ENCODE measurements at places on chromosomes 2 and 18. TPM values are rescaled to one million over a fixed set of nuclear protein-coding genes. Genes with fewer than 3 reads are reported as not detected.

The FMNL2 gene
- 32.7 TPM for total RNA-seq

The COL4A3 gene
- total RNA-seq: 0.67 TPM

The IL18R1 gene
- 0.41 TPM for total RNA-seq

The SLC23A3 gene
- not detected for total RNA-seq

The ASAP2 gene
- 5.2 TPM for total RNA-seq

The ABCG5 gene
- not detected for total RNA-seq

The ADRA2B gene
- total RNA-seq: 1.9 TPM

The UPP2 gene
- not detected for total RNA-seq

- no peak for DNase-seq
Measured at GRCh38 chr2:96233880-96234316, 25.3 kb upstream of the STARD7 start.

GRCh38 chr2:126995621-126996377 lies 97.1 kb downstream of the TEX51 start:
- DNase-seq: no peak

GRCh38 chr2:233085839-233086150 lies 25.7 kb downstream of the INPP5D start:
- no peak for DNase-seq

GRCh38 chr18:12301263-12302005 lies 6.6 kb upstream of the TUBB6 start:
- DNase-seq: no peak

DNA sequence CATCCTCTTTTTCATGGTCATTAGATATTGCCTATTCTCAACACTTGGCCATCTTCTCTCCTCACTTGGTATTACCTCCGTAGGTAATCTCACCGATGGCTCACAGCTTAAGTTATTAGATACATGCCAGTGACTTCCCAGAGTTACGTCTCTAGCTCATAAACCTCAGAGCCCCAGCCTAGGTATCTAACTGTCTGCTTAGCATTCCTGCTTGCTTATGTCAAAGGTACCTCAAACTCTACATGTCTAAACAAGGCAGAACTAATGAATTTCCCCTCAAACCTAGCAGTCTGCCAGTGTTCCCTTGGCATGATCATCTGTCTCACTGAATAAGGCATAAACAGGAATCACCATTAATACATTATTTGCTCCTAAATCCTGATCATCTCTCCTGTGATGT lies 27.7 kb upstream of the ZNF638 start:
- DNase-seq: no peak

DNA sequence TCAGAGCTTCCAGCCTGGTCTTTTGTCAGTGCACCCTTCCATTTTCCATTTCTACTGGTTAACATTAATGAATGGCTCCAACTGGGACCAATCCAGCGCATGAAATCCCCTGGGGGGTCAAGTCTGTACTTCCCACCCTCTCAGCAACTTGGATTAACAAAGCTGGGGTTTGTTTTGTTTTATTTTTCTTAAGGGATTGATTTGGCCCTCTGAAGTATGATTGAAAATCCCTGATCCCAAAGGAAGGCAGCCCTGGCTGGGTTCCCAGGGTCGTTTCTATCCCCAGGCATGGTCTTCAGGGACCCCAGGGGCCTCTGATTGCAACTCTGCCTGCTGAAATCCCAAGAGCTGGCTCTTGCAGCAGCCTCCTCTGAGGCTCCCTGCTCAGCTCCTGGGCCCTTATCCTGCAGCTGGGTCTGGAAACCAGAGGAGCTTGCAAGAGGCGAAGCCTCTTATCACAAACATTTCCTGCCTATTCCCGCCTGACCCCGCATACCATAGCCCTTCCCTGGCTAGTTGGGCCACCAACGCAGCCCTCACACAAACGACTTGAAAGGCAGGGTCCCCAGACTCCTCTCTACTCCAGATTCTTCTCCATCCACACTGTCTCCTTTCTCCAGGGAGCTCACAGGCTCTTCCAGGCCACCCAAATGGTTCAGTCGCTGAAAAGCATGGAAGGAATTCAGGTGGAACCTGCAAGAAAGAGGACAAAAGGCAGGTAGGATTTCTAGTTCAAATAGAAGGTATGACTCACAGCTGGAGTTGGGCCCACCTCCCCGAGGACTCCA lies 109.7 kb upstream of the PKDCC start:
- DNase-seq: no peak

GRCh38 chr18:60809937-60810336 lies 437.4 kb upstream of the MC4R start:
- DNase-seq: no peak

- DNase-seq: no peak
Measured at GRCh38 chr18:55249550-55249949, 290.3 kb upstream of the CCDC68 start.

DNA sequence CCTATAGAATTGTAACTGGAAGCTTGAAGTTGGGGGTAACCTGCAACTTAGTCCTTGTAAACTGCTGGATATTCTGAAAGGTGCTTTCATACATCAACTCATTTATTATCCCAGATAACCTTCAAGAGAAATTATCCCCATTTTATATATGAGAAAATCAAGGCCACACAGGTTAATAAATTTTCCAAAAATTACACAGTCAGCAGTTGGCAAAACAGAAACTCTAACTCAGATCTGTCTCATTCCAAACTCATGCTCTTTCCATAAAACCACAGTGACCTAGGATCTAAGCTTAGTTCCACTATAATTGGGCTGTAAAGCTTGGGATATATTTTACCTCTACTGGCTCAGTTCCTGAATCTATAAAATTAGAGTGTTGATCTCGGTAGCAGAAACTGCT lies 167.6 kb upstream of the DDX18 start:
- DNase-seq: no peak

GRCh38 chr2:199457147-199458008 lies at the start of gene SATB2:
Gene SATB2, minus strand, starts transcription at chr2:199457939. Its CDS starts 1,902 bp downstream, at chr2:199456037.
- DNase-seq: peak; percentile 81

DNA sequence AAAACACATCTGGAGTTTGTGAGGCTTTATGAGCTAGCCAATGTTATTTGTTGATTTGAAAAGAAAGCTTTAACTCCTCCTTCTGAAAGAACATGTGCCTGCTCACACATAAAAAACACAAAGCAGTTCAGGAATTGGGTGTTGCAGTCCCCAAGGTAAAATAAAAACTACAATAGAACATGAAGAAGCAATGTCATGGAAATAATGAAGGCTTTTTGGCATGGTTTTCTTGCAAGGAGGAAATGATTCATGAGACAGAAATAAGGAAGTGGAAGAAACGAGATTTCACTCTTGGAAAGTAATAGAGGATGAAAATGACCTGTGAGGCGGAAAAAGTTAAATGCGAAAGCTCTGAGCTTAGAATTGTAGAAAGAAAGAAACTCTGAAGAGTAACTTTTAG lies 81.1 kb downstream of the TRIB2 start:
- no peak for DNase-seq

DNA sequence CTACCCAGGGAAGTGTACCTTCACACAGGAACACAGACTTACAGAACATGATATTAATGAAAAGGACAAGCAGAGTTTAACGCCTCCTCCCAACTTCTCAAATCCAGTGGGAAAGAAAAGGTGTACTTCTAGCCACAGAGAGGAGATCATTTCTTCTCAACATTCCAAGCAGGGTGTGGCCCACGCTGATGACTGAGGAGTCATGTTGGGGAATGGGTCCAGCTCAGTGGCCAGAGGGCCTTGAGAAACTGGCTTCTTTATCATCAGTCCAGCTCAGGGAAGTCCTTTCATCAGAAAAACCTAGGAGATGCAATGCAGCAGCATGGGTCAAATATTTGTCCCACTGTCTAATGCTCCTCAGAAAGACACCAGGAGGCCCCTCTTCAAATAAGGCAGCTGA lies 63.0 kb downstream of the RBM43 start:
- no peak for DNase-seq

GRCh38 chr2:85971366-85971765 lies 82.6 kb upstream of the ST3GAL5 start:
- DNase-seq: no peak

GRCh38 chr2:88560619-88561307 lies 66.5 kb downstream of the EIF2AK3 start:
- no peak for DNase-seq

DNA sequence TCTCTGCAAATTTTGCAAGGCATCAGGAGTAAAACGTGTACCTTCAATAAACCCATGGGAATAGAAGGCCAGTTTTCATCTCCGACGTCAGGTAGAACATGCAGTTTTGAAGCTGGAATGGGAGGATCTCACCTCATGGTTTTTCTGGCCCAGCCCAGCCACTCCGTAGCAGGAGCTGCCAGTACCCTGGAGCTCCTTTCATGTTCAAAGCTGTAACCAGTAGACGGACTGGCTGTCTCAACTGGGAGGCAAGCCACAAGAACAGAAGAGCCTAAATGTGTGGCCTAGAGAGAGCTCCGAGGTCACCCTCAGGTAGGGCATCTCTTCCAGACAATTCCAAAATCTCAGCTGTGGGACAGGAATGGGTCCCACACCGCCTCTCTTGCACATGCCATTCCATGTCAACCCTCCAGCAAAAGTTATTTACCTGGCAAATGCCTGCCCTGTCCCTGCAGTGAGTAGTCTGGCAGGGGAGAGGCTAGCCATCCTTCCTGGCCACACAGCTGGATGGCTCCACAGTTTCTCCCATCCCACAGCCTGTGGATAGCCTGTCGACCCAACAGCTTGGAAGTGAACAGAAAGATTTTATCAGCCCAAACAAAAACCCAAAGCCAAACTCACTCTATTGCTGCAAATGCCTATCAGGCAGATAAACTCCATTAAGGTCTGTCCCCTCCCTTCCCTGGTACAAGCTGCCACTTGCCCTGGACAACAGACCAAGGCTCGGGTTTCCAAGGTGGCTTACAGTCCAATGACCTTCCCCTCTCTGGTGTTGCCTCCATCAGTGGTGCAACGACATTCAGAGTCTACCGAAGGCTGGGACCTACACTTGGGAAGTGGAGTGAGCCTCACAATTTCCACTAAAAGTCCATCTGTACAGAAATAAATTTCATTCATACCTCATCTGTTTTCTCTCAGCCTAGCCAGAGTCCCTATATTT lies 27.8 kb downstream of the CRACDL start:
- no peak for DNase-seq

DNA sequence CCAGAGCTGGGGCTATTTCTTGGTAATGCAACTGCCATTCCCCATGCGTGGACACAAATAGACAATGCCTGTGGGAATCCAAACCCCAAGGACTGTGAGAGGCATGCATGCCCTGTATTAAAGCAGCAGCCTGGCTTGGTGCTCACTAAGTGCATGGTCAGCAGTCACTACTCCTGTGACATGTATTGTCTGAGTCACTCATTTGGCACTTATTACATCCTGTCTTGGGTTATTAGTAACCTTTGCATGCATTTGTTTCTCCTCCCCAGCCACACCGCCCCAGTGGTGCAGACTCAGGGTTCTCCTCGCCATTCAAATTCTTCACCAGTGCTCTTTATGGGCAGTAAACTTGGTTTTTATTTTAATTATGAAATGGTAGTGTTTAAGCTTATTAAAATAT lies 30.2 kb downstream of the PRKCE start:
- no peak for DNase-seq

GRCh38 chr18:623761-624620 lies 27.2 kb downstream of the CLUL1 start:
- peak; percentile 59 for DNase-seq

GRCh38 chr2:5946225-5947115 lies 254.3 kb downstream of the SOX11 start:
- peak; percentile 51 for DNase-seq

DNA sequence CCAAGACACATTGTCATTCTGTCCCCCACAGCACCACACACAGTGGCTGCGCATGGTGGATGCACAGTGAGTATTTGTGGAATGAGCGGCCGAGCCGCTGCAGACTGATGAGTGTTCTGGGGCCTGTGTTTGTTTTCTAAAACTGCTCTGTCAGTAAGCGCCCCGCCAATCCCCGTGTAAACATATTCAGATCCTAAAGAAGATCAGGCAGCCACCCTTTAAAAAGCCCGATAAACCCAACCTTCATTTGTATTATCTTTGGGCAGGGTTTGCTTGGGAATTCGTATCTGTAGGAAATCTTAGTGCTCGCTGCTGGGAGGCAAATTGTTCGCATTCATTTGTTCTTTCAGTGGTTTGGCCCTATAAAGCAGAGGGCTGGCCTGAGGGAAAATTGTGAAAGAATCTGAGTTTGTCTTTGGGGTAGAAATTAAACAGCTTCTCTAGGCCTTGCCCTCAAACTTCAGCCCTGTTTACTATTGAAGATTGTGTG lies 68.6 kb downstream of the TGOLN2 start:
- no peak for DNase-seq

GRCh38 chr18:58212274-58212673 lies 168.2 kb downstream of the NEDD4L start:
- no peak for DNase-seq

GRCh38 chr2:46793423-46794416 lies 121.9 kb downstream of the MCFD2 start:
- no peak for DNase-seq

- DNase-seq: no peak
Measured at GRCh38 chr2:29662861-29663260, 258.5 kb downstream of the ALK start.

GRCh38 chr18:31316974-31317373 lies 986 bp upstream of the DSG1 start:
- no peak for DNase-seq

DNA sequence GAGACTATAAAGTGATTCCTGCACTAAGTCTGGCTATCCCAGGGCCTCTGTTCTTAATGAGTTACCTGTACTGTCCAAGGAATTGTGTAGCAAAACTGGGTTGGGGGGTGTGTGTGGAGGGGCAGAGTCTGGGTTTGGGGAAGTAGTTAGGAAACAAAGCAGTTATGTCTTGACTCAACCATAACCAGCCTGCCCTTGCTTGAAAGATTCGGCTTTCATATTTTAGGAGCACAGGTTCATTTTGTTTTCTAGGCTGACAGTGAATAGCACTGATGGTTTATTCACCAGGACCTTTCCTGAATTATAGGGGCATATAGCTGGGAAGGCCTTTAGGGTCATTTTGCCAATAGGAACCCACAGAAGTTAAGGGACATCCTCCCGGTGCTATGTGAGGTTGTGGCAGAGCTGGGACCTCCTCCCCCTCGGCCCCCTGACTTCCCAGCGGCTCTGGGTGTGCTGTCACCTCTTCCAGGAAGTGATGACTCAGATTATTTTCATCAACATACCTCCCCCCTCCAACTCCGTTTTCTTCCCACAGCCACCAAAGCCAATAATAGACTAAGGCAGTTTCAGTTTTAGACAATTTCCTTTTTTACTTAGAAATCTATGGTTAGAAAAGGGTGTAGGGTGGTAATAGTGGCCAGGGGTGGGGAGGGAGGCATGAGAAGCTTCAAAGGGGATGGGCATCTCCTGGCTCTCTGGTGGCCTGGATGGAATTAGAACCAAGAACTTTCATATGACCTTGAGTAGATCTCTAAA lies 44.8 kb downstream of the SETBP1 start:
- DNase-seq: no peak

Measured in H7 (cell line).